Smooth muscle cell of bladder (primary cell): ENCODE measurements at places on chromosomes 16 and 17. TPM values are rescaled to one million over a fixed set of nuclear protein-coding genes. Genes with fewer than 3 reads are reported as not detected.

The ACE gene
- 3.6 and 7.6 TPM in 2 replicates for total RNA-seq

The UNC13D gene
- total RNA-seq = 0.46 and 0.57 TPM in 2 replicates

The CAPNS2 gene
- 0.57 and 0.92 TPM in 2 replicates for total RNA-seq

The CLEC18C gene
- under 0.01 and 0.09 TPM in 2 replicates for total RNA-seq
